T-helper 1 cell treated with Interleukin-12 subunit alpha and Interleukin-12 subunit beta and Interleukin-4 antibody, amounts not matched to agents 30 ng/mL and 1 ng/mL, for 36 hours (primary cell): ENCODE measurements at places on chromosomes 16 and 17. TPM values are rescaled to one million over a fixed set of nuclear protein-coding genes. Genes with fewer than 3 reads are reported as not detected.

Gene PRR35
- total RNA-seq, result 0.10 TPM in 1 of 2 replicates, not detected in the other

Gene EFNB3
- 0.05 TPM in 1 of 2 replicates, not detected in the other for total RNA-seq

Gene HSF4
- total RNA-seq, result 98.7 and 111 TPM in 2 replicates

Gene MT1A
- total RNA-seq, result 1.0 TPM in 1 of 2 replicates, not detected in the other

Gene SKAP1
- 83.4 and 84.4 TPM in 2 replicates for total RNA-seq

Gene ZNF629
- 1.9 and 2.1 TPM in 2 replicates for total RNA-seq

Gene B3GNT9
- 15.1 and 16.7 TPM in 2 replicates for total RNA-seq

Gene IRX6
- not detected in 2 replicates for total RNA-seq

Gene MRM3
- total RNA-seq, result 17.2 and 21.0 TPM in 2 replicates

Gene SUMO2
- total RNA-seq, result 493 and 503 TPM in 2 replicates

Gene CA5A
- total RNA-seq, result not detected in 2 replicates

Gene TCAP
- 1.6 and 1.7 TPM in 2 replicates for total RNA-seq

Gene KLHL10
- total RNA-seq, result not detected in 2 replicates

Gene TMEM106A
- 18.0 and 20.6 TPM in 2 replicates for total RNA-seq

Gene CCL3
- total RNA-seq, result 114 and 123 TPM in 2 replicates

Gene TELO2
- 55.7 and 56.6 TPM in 2 replicates for total RNA-seq
